ENCODE measurements at places on chromosomes 3 and 15.

GRCh38 chr3:188256758-188257157, 102.8 kb downstream of the LPP start:
- no peak for DNase-seq

GRCh38 chr3:64363842-64364241, 138.6 kb upstream of the PRICKLE2 start:
- no peak for DNase-seq

DNA sequence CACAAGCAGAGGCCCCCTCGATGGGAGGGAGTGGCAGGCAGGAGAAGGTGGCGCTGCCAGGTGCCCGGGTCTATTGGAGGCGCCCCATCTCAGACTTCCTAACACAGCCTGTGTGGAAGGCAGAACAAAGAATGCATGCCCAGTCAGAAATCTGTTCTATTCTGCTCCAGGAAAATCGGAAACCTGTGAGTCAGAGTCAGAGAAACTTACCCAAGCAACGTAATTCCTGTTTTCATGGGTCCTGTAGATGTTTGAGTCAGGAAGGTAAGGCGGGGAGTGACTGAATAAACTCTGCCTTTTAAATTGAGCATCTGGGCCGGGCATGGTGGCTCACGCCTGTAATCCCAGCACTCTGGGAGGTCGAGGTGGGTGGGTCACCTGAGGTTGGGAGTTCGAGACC, 13.7 kb downstream of the MAP6D1 start:
- no peak for DNase-seq

DNA sequence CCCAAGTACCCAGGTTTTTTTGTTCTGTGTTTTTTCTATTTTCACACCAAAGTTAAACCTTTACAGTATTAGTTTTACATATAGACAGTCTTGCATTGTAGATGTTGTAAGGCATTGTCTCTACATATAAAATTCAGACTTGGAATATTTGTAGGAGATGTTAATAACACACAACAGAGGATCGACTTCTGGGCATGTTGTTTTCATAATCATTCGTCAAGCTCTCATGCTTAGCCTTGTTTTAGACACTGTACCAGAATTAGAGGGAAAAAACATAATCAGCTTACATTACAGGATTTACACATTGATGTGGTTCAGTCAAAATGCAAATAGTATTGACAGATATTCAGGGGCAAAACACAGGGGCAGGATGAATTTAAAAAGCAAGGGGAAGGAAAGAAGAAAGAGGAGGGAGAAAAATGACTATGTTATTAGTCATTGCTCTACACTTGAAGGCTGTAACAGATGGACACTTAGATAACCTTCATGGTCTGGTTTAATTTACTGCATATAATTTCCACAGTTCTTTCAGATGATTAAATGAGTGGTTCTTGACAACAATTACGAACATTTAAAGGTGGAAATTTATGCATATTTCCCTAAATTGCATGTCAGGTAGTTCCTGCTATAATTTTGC, 7.5 kb downstream of the CMSS1 start:
- no peak for DNase-seq

GRCh38 chr15:99454941-99455788, 110.6 kb upstream of the MEF2A start:
- no peak for DNase-seq

- no peak for DNase-seq
Observed at GRCh38 chr3:65955792-65956477, 82.8 kb downstream of the MAGI1 start.

GRCh38 chr3:30604558-30604957, 1.8 kb upstream of the TGFBR2 start:
- no peak for DNase-seq

GRCh38 chr3:153269730-153270129, 107.7 kb downstream of the RAP2B start:
- DNase-seq: no peak

DNA sequence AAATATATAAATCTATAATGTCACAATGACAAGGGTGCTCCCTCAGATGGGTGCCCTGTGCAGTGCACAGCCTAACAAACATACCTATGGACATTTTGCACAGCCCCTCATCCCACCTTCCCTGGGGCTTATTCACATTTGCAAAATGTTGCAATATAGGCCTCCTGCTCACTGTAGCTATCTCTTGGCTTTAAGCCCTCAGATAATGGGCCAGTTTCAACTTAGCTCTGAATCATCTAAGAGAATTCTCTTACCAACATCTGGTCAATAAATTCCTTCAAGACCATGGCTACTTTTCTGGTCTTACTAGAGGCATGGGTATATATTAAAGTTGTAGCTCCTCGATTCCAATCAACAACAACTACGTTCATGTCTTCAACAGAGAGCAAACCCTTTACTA, 17.9 kb downstream of the LIPH start:
- no peak for DNase-seq

DNA sequence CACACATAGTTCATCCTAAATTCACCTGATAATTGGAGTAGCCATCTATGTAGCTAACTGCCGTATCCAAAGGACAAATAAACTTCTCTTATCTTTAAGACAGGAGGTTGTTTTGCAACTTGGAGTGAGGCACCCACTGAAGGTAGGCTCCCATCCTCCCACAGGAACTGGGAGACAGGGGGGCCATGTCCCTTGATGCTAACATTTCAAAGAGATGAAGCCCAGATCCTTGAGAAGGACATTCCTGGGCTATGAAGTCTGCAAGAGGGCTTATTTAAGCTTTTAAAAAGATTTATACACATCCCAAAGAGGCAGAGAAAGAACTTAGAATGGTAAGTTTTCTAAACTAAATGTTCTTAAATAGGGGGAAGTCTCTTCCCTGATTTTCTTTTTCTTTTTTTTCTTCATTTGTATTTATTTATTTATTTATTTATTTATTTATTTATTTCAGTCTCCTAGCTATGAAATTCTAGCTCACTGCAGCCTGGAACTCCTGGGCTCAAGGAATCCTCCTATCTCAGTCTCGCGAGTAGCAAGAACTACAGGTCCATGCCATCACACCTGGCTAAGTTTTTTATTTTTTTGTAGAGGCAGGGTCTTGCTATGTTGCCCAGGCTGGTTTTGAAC, 12.8 kb upstream of the MOBP start:
- no peak for DNase-seq

DNA sequence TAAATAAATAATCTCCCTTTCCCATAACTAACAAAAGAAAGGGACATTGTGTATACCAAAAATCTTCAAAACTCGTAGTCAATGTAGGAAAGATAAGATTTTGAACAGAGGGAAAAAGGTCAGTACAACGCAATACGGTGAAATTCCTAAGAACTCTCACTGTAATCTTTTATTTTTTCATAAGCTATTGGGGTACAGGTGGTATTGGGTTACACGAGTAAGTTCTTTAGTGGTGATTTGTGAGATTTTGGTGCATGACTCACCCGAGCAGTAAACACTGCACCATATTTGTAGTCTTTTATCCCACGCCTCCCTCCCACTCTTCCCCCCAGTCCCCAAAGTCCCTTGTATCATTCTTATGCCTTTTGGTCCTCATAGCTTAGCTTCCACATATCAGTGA, 718.0 kb downstream of the TBL1XR1 start:
- no peak for DNase-seq

- no peak for DNase-seq
Observed at GRCh38 chr3:28860307-28860706, 420.6 kb upstream of the RBMS3 start.

GRCh38 chr15:33801954-33802353, 166.3 kb upstream of the CHRM5 start:
- DNase-seq: no peak

GRCh38 chr3:125478326-125478725, 41.7 kb downstream of the SNX4 start:
- DNase-seq: no peak

DNA sequence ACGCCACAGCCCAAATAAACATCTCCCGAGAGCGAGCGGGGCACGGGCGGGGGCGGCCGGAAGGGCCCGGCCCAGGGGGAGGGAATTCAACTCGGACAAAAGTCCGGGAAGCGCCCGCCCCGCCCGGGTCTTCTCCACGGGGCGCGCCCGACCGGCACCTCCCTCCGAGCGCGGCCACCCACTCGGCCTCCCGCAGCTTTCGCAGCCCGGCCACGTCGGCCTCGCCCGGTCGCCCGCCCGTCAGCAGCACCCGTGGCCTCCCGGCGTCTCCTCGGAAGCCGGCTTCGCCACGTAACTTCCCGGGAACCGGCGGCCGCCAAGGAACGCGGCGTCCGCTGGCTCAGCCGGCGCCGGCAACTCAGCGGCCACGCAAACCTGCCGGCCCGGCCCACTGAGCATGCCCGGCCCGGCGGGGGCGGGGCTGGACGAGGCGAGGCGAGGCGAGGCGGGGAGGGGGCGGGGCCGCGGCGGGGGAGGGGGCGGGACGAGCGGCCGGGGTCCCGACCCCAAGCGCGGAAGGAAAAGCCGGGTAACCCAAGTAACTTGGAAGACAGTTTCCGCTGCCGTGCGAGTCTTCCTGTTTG, at the start of gene TJP1:
Gene TJP1, minus strand, starts transcription at position 369 of the 584 bp plus-strand sequence. CDS start 440 bp downstream, outside the sequence.
- DNase-seq: no peak

DNA sequence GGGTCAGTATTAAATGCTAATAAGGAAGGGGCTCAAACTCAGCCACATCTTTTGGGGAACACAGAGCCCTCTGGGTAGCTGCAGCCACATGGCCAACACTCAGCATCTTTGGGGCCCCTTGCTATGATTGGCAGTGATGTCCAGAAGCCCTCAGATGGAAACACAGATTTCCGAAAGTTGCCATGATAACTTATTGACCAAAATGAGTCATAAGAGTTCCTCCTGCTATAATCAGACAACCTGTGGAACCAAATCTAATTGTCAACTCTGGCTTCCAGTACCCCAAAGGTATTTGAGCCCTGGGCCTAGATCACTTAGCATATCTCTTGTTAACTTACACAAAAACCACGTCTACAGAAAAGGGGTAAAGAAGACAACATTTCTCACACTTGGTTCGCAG, 392.2 kb downstream of the KCNH8 start:
- no peak for DNase-seq

DNA sequence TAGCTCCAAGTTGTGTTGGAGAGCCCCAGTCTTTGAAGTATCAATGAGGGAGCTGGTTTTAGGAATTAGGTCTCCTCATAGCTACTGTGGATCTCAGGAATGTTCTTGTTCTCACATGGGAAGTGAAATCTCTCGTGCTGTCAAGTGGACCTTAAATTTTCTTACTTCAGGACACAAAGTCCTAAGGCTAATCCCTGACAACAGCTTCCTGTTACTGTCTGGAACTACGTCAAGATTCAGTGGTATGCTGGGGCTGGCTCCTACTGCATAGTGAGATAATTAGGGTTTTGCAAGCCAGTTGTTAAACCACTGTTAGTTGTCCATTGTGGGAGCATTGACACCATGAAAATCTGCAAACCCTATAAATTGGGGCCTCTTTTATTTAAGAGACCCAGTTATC, 22.8 kb downstream of the MESP1 start:
- no peak for DNase-seq

DNA sequence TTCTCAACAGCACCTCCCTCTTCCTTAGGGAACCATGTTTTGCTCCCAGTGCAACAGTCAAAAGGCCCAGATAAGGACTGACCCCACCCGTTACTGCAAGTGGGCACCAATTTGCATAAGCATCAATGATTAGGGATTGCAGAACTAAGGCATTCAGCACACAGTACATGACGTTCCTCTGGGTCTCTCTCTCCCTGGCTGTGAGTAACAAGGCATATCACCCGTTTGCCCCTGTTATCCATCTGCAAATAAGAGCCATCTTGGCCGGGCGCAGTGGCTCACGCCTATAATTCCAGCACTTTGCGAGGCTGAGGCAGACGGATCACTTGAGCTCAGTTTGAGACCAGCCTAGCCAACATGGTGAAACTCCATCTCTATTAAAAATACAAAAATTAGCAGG, 18.8 kb downstream of the MAGI1 start:
- no peak for DNase-seq

- DNase-seq: no peak
Observed at GRCh38 chr15:100106732-100107131, 235.0 kb downstream of the ADAMTS17 start.

DNA sequence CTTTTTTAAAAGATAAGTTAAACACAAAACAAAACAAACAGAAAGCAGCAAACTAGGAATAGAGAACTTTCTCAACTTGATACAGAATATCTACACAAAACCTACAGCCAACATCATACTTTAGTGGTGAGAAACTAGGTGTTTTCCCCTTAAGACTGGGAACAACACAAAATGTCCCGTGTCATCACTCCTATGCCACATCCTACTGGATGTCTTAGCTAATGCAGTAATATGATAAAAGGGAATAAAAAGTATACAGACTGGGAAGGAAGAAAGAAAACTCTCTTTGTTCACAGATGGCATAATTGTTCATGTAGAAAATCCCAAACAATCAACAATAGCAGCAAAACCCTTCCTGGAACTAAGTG, 45.9 kb downstream of the TMEM45A start:
- DNase-seq: no peak

DNA sequence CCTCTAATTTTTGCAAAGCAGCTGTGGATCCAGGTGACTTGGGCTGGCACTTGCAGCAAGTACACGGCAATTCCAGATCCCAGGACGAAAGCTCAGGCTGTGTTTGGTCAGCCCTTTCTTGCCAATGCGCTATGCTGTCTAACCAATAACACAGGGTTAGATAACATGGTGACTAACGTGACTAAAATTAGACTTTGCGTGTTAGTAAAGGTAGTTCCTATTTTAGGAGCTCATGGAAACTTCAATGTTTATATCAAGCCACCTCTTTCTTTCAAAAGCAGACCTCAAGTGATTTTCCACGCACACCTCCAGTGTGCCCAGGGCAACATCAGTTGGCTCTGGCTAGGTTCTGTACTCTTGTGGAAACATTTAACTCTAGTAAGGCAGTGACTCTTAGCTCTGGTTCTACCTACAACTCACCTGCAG, 32.5 kb downstream of the CDCP1 start:
- peak; percentile 38 for DNase-seq

GRCh38 chr15:68187559-68187958, 17.6 kb downstream of the CALML4 start:
- no peak for DNase-seq

GRCh38 chr3:152302521-152303021, 33.8 kb downstream of the MBNL1 start:
- no peak for DNase-seq

GRCh38 chr3:140468407-140468806, 209.5 kb upstream of the TRIM42 start:
- DNase-seq: no peak

Measured in activated CD4-positive, alpha-beta T cell treated with anti-CD3 and anti-CD28 coated beads for 48 hours (primary cell).